ENCODE measurements at places on chromosomes 13 and 19.
A peak's percentile ranks its signal among the peaks of the same experiment; 100 is the strongest.

DNA sequence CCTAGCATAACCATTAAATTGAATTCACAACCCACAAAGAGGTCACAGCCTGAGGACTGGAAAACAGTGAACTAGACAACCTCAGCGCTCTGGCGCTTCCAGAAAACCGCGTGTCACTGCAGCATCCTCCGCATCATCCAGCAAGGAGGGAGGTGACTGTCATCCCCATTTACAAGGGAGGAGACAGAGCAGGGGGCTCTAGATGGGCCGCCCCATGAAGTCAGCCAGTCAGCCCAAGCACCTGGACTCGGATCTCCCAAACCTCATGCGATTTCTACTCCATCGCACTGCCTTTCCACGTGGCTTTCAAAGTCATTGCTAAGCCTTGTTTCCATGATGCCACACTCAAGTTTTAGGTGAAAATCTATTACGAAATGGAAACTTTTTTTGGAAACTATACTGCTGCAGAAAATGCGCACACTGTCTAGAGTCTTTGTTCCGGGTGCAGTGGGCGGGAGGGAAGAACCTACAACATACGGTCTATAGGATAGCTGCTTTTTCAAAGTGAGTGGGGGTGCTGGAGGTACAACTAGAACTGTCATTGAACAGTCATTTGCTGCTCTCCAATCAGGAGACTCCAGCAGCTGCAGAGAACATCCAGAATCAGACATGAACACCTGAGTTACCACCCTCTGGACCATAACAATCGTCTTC lies 2.8 kb downstream of the AP3D1 start:
- DNase-seq: no peak

GRCh38 chr13:64206430-64207225 lies 2791.0 kb upstream of the PCDH20 start:
- no peak for DNase-seq

- DNase-seq: no peak
Observed at GRCh38 chr19:46180701-46181387, 32.8 kb downstream of the IGFL2 start.

- no peak for DNase-seq
Observed at GRCh38 chr19:13722146-13722545, 42.2 kb upstream of the MRI1 start.

GRCh38 chr19:38731654-38732301 lies 12.5 kb downstream of the CAPN12 start:
- no peak for DNase-seq

- no peak for DNase-seq
Observed at GRCh38 chr13:66077132-66077689, 1152.9 kb downstream of the PCDH9 start.

DNA sequence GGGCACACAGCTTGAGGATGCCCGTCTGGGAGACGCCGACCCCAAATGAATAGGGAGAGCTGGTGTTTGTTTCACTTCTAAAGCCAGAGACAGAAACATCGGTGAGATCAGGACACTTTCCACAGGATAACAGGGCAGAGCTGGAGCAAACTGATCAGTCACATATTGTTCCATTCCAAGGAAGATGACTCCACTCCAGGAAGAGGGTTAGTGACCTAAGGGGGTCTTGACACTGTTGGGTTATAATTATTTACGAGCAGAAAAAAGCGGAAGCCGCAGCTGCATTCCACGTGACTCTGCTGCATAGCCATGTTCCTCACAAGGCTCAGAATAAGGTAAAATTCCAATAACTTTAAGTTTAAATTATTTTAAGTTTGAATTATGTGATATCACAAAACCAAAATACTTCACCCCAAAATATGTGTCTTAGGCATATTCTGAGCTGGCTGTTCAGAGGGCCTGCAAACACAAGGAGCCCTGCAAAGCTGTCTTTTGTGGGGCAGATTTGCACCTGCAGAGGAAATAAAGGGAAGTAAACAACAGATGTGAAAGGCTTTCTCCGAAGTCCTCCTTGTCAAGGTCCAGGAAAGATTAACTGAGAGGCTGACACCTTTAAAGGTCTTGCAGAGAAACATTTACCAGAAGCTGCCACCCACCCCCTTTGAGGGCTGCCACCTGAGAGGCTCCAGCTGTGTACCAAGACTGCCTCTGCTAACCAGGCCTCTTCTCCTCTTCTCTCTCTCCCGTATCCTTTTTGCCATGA lies 819.2 kb downstream of the UQCRFS1 start:
- DNase-seq: no peak

GRCh38 chr13:67620665-67621064 lies 390.5 kb upstream of the PCDH9 start:
- DNase-seq: no peak

DNA sequence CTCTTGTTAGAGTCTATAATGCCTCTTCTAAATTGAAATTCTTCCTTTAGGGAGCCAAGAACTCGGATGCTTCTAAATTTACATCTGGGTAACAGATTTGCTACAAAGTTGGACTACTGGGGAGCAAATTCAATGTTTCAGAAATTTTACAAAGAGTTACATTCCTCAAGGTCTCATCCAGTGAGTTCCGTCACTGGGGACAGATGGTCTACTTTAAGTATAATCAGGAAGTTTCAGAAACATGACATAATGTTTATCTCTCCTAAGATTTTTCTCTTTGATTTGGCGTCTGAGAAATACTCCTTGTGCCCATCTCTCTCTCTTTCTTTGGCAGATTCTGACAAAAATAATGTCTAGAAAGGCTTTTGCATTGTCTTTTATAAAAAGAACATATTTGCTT lies 81.5 kb upstream of the MBNL2 start:
- DNase-seq: no peak

DNA sequence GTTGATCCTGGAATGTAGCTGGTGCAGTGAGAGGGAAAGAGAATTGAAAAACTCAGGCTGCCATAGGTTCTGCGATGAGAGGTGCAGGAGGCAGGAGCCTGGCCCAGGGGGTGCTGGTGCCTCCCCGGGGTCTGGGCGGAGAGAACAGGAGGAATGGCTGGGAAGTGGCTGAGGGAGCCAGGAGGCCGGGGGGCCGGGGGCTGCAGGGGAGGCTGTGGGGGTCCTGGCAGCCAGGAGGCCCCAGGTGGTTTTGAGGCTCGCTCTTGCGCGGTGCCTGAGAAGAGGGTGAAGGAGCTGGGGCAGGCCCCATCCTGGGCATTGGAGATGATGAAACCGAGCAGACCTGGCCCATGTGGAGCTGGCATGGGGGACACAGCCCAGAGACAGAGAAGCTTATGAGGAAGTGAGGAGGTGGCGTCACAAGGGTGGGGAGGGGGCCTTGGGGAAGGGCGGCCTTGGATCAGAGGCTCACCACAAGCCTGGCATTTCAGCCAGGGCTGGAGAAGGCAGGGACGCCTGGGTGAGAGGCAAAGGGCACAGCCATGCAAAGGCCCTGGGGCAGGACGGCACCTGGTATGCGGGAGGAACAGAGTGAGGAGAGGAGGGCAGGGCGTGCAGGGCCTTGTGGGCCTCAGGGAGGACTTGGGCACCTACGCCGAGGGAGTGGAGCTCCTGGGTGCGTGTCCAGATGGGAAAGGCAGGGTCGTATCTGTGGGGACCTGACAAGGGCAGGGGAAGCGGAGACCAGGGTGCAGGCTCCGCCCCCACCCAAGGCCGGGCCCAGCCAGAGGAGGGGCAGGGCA lies 1.3 kb upstream of the TEKTIP1 start:
- no peak for DNase-seq

GRCh38 chr19:29714953-29715700 lies at the start of gene C19orf12:
C19orf12 (minus strand) TSS chr19:29715261; CDS start chr19:29708413, 6,848 bp downstream.
- DNase-seq: peak; percentile 55

DNA sequence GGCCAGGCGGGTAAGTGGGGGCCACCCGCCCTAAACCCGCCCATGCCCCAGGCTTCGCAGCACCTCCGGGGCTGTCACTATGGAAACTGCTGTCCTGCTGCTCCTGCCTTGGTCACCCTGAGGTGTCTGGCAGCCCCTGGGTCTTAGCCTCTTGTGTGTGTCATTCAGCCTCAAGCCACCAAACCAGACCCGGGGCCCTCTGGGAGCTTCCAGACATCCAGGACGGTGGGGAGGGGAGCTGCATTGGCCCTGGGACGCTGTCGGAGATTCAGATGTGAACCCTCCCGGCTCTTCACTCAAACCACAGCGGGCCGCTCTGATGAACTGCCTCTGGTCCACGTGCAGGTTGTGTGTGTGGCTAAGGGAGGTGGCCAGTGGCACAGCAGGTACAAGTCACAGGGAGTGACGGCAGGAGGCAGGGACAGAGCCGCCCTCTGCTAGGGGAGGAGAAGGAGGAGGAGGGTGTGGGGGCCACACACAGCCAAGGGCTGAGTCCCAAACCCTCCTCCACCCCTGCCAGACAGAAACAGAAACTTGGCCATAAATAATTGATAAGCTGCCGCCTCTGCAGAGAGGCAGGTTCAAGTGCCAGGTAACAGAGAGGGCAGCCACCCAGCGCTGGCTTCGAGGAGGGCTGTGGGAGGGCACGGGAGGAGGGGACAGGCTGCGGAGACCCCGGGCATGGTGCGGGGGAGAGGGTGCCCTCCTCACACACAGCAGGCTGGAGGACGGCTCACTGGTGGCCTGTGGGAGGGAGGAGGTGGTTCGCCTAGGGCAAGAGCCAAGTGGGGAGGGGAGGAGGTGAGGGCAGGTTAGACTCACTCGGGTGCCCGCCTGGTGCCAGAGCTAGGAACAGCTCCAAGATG lies 8.0 kb downstream of the NANOS3 start:
- DNase-seq: no peak

DNA sequence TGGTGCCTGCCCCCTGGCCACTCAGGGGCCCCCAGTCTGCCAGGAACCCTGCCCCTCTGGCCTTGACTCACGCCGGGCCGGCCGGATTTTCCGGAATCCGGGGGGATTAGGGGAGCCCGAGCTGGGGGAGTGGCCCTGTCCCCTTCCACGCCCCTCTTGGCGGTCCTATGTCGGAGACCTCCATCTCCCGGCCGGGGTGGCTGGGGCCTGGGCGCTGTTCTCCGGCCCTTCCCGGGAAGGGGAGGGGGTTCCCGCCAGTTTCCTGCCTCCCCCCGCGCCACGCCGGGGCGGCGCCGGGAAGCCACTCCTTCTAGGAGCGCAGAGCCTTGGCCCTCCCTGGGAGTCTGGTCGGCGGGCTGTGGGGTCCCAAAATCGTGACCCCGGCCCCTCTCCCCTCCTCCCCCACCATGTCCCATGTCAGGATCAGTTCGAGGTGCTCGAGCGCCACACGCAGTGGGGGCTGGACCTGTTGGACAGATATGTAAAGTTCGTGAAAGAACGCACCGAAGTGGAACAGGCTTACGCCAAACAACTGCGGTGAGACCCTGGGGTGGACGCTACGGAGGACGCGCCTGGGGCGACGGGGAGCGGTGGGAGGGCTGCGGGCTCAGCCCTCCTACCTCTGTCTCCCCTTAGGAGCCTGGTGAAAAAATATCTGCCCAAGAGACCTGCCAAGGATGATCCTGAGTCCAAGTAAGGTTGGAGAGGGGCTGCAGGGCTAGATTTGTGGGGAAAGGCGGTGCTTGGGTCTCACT lies 1.3 kb downstream of the TRIP10 start:
- no peak for DNase-seq

DNA sequence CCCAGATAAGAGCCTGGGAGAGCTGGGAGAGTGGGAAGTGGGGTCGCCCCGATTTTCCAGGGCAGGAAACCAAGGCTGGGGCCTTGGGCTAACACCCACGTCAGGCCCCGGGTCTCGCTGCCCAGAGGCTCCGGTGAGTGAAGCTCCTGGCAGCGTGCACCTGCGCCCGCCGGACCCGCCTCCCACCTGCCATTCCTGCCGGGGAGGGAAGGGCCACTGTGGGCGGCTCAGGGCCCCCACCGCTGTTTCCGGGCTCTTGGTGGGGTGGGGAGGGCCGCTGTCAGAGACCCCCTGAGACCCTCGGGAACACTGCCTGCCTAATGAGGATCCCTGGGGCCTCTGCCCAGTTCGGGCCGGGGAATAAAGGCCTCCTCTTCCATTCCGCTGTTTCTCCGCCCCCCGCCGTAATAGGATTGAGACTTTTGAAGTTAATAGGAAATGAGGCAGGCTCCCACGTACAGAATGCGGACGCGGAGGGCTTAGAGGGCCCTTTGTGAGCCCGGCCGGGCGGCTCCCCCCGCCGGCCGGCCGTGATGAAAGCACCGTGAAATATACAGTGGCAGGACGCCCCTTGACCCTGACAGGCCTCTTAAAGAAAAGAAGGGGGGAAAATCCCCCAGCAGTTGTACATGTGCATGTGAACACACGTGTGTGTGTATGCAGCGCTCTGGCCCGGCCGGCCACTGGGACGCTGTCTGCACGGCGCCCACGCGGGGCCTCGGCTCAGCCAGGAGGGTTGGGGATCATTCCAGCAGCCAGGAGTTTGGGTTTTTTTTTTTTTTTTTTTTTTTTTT lies 33.2 kb downstream of the EFNA2 start:
- no peak for DNase-seq

DNA sequence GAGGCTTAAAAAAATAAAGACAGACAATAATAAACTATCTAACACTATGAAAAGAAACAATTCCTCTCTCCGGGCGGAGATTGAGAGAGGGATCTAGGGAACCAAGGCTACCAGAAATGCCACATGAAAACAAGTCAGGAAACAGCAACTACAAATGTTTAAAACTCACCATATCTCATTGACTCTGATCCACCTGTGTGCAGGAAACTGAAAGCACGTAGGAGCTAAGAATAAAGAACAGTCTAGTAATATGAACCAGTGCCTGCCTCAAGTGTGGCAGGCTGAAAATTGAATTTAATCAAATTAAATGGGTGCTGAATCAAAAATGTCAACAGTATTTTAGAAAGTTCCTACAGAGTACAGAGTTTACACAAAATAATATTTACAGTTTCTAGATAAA lies 1701.0 kb downstream of the SLITRK5 start:
- no peak for DNase-seq

DNA sequence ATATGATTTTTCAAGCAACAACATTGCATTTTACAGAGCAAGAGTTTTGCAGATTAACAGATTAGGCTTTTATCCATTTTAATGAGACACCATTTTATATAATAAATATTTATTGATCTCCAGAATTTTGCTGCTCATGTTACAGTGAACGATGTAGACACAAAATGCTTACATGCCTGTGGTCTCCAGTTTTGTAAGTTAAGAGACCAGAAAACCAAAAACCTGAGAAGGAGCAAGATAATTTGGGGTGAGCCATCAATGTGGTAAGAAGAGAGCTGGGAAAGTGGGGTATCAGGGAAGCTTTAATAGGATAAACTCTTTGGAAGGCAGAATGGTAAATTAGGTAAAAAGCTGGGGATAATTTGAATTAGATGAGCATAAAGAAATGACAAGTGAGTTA lies 2100.5 kb upstream of the PCDH20 start:
- no peak for DNase-seq

- no peak for DNase-seq
Observed at GRCh38 chr19:58243351-58243750, 14.6 kb downstream of the ZNF544 start.

DNA sequence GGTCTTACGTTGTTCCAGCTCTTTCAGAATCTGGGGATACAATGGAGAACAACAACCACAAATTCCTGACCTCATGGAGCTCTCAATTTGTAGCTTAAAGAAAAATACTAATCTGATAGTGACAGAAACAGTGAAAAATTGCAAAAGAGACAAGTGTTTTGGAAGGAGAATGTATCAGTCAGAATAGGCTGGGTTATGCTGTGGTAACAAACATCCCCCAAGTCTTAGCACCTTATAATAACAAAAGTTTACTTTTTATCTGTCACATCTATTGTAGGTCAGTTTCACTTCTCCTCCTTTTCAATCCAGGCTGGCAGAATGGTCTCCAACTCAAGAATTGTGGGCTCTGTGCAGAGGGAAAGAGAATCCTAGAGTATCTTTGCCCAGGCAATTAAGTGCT lies 9.5 kb downstream of the FAM187B start:
- DNase-seq: no peak

Measured in stimulated activated CD8-positive, alpha-beta memory T cell treated with anti-CD3 and anti-CD28 coated beads, Interleukin-4, amount 100 ng/mL, for 24 hours (primary cell).